ENCODE measurements at places on chromosomes 6 and 20. TPM values are rescaled to one million over a fixed set of nuclear protein-coding genes. Genes with fewer than 3 reads are reported as not detected.

GRCh38 chr6:79780881-79781280 lies 149.8 kb downstream of the SH3BGRL2 start:
- DNase-seq: no peak

Gene TPD52L1
- 0.66 TPM for total RNA-seq

Gene VSX1
- total RNA-seq: not detected

DNA sequence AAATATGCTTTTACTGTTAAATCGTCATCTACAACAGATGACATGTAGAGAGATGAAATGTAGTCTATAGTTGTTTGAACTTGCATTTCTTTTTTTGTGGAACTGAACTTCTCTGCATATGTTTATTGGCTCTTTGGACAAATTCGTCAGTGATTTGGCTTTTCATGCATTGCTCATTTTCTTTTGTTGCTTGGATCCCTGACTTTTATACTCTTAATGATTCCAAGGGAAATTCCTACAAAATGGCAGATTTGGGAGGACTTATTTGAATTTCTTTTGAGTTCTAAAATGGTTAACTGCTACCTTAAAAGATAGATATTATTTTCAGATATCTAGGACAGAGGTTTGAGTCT lies 65.4 kb downstream of the UTRN start:
- no peak for DNase-seq

Gene NKAPL
- 0.35 TPM for total RNA-seq

Gene PRRC2A
- total RNA-seq: 306 TPM

Gene PLCB1
- 6.0 TPM for total RNA-seq

Gene IDH3B
- total RNA-seq: 158 TPM

Gene AAR2
- 45.6 TPM for total RNA-seq

- DNase-seq: no peak
Observed at GRCh38 chr6:142474531-142475289, 172.9 kb downstream of the ADGRG6 start.

- no peak for DNase-seq
Observed at GRCh38 chr20:45378191-45378590, at the start of gene TP53TG5. TP53TG5 (minus strand) TSS chr20:45378325; CDS start chr20:45378236, 89 bp downstream.

DNA sequence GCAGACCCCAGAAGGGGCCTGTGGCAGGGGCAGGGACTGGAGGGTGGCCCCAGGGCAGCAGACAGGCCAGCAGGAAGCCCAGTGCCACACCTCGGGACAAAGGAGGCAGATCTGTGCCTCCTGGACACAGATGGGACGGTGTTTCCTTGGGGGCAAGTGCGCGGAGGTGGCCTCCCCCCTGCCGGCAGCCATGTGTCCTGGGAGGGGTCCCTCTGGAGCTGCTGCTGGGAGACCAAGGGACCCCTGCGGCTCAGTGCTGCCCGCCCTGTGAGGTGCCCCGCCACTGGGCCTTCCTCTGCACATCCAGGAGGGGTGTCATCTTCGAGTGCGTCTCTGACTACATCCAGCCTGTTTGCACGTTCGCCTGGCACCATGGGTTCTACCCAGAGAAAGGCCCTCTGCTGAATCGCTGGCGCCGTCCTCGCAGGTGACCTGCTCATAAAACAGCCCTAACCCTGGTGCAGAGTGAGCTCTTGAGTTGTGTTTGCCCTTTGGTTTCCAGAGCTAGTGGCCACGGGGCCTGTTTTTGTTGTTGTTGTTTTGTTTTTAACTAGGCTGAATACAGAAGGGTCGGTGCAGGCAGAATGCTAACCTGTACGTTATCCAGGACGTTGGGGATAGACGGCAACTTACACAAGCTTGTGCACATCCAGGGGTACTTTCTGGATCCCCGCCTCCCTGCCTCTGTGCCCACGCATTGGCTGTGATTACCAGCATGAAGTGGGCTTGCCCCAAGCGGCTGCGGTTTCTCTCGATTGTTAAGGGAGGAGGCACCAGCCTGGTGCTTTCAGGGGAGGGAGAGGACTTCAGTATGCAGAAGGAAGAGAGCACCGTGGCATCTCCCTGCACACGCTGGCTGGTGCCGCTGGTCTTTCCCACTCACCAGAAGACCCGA lies 1.3 kb upstream of the KCNQ2 start:
- DNase-seq: no peak

Gene ADGRF5
- 0.11 TPM for total RNA-seq

DNA sequence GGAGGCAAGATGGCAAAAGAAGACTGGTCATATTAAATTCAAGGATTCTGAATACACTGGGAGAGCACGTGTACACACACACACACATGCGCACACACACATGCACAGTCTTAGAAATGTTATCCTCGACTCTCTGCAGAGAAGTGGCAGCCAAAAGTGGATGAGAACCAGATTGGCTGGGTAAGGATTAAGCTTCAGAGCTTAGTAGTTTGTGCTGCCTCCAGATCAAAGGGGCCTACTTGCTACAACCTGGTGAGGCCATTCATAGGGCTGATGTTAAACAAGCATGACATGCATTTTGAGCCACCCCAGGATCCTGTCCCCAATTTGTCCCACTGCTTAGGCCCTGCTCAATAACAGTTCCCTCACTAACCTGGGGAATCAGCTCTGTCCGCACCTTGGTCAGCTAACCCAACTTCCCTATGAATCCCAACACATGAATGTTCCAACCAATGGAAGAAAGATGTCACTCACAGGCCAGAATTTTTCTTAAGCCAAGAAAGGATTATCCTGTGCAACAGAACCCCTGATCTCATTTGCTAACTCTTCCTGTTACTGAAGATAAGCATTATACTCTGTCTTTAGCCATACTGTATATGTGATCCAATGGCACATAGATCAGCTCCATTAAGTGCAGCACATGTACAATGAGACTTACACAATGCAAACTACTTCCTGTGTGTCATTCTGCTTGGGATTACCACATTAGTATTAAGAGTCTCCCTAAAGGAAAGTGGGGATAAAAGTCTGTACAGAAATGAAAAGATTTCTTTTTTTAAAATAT lies 31.0 kb downstream of the TOMM6 start:
- DNase-seq: no peak

DNA sequence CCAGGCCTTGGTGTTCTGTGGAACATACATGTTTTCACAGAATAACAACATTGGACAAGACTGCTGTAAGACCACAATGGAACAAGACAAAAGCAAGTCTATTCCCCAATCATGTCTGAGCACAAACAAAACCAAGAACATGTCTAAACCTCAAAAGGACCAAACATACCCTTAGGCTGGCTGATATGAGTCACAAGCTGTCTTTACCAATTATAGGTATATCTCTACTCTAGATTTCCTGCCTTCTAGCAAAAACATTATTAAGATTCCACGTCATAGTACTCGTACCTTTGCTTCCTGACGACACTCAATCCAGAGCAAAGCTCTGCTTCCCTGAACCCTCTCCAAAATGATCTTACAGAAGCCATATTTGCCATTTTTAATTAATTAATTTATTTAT lies 15.4 kb upstream of the L3MBTL1 start:
- no peak for DNase-seq

All from activated T-cell treated with anti-CD3 and anti-CD28 coated beads, Interleukin-2, amount 50 U/mL, for 4 hours (primary cell).